ENCODE measurements at places on chromosomes 13 and 19.

DNA sequence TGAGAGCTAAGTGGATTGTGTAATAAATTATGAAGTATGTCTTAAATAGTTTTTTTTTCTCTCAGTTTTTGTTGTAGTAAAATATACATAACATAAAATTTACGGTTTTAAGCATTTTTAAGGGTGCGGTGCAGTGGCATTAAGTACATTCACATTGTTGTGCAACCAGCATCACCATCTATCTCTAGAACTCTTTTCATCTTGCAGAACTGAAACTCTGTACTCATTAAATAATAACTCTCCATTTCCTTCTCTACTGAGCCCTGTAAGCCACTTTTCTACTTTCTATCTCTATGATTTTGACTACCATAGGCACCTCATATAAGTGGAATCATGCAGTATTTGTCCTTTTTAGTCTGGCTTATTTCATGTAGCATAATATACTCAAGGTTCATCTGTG is 87.1 kb downstream of the GJA3 start:
- DNase-seq = no peak

GRCh38 chr19:48169578-48169938 is 586 bp downstream of the LIG1 start:
- peak; percentile 20 for DNase-seq

DNA sequence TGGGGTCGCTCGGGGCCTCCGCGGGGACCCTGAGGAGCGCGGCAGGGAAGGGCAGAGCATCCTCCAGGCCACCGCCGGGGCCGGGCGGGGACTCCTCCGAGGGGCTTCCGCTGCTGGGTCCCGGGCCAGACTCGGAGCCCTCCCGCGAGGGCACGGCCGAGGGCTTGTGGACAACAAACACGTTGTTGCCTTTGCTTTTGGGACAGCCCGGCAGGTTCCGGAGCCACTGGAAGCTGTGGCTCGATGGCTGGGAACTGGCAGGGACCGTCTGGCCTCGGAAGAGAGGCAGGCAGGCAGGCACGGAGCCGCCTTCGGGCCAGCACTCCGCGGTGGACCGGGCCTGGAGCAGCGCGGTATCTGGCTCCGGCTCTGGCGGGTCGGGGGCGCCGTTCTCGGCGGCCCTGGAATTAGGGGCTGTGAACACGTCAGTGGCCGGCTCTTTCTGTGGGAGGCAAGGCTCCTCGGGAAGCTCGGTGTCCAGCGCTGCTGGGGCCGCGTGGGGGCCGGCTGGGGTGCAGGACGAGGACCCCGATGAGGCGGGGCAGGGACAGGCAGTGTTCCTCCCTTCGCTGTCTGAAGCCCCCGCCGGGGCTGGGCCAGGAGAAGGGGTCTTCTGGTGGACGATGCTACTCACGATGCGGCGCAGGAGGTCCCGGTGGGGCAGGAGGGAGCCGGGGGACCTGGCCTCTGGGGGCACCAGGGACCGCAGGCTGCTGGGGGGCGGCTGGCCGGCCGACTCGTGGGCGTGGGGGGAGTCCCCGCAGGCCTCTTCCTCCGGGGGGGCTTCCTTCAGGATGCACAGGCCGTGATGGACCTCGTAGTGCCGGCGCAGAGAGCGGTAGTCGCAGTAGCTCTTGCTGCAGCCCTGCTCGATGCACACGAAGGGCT is 27.6 kb downstream of the ZNF541 start:
- DNase-seq = no peak

- no peak for DNase-seq
These were observed 245.9 kb downstream of the ITGBL1 start for GRCh38 chr13:101698400-101698799.

GRCh38 chr19:39996218-39996810 is 546 bp upstream of the ZNF546 start:
- peak; percentile 5 for DNase-seq

DNA sequence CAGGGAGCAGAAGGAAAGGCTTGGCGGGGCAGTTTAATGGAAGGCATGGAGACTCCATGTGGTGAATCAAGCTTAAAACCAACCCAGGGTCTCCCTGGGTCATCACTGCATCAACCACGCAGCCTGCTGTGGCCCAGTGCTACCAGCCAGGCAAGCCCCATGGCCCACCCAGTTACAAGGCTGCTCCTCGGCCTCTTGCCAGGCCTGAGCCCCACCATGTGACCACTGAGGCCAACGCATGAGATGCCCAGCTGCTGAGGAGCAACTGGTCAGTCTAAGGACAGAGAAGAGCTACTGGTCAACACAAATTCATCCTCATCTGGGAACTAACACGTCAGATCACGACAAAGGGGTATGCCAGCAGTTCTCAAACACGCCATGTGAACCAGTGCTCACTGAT is 15.4 kb upstream of the KPTN start:
- no peak for DNase-seq

GRCh38 chr13:110551284-110551683 is 10.2 kb downstream of the RAB20 start:
- DNase-seq = no peak

GRCh38 chr13:110280231-110280813 is 26.6 kb downstream of the COL4A1 start:
- no peak for DNase-seq

DNA sequence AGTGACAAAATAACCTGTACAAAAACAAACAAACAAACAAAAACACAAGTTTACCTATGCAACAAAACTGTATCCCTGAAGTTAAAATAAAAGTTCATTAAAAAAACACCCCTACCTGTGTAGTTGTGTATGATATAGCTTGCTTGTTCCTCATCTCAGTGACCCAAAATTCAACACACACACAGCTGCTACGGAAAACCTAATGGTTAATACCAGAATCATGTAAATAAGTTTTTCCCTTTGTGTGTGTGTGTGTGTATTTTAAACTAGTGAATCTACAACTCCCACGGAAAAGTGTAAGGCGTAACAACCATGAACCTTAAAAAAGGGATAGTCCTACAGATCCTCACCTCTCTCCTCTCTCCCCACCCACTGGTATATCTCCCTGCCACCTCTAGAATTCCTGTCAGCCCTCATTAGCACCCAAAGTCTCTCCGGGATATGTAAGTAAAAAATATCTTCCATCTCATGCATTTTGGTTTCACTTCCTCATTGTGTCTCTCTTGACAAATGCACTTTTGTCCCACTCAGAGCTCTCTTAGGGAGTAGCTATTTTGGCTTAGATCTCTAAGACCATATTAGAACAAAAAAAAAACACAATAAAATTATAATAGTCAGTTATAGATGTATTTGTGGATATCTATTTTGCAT is 2236.5 kb downstream of the PCDH9 start:
- DNase-seq = no peak

DNA sequence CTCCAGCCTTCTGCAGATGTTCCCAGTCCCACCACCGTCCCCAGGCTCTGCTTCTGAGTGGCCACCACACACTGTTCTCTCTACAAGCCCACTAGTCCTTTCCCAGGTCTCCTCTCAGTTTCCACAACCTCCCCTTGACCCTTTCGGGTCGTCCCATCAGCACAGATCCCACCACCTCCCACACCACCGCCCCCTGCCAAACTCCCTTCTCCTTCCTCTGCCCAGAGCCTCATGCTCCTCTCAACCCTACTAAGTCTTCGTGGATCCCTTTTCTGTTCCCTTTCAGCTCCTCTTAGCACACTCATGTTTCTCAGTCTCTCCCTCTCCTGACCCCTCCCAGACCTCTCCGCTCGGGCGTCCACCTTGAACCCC is 1.9 kb downstream of the NAPA start:
- no peak for DNase-seq

GRCh38 chr13:26247011-26247410 is 6.9 kb upstream of the CDK8 start:
- no peak for DNase-seq

- DNase-seq = no peak
These were observed 162.9 kb downstream of the NHLRC3 start for GRCh38 chr13:39201180-39201579.

GRCh38 chr13:109144693-109145437 is 515.5 kb downstream of the MYO16 start:
- DNase-seq = no peak

DNA sequence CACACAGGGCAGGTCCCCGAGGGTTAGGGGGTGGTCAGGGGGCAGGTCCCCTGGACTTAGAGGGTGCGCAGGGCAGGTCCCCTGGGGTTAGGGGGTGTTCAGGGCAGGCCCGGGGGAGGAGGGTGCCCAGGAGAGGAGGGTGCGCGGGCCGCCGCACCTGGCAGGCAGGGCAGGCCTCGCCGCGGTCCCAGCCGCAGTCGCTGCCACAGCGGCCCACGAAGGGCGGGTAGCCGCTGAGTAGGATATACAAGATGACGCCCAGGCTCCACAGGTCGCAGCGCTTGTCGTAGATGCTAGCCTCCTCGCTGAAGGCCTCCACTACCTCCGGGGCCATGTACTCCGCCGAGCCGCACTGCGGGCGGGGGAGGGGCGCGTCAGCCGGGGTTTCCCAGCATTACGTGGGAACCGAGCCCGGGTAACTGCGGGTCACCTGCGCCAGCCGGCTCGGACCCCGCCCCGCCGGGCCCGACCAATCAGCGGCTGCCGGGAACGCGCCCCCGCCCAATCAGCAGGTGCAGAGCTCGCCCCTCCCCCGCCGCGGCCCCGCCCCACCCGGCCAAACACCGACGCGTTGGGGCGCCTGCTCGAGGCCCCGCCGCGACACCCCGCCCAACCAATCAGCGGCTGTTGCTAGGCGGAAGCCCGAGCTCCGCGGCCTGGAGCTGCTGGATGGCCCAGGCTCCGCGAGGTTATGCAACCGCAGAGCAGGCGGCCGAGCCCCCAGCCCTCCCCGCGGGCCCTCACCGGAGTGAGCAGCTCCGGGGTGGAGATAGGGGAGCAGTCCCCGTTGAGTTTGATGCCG is 9.2 kb downstream of the MKNK2 start:
- DNase-seq = peak; percentile 57

Data from AG09319 (cell line).